Lung microvascular endothelial cell (primary cell): ENCODE measurements at places on chromosomes 3 and 15. TPM values are rescaled to one million over a fixed set of nuclear protein-coding genes. Genes with fewer than 3 reads are reported as not detected.

Gene KLHL40
- total RNA-seq, result not detected in 2 replicates

Gene C15orf62
- total RNA-seq, result 0.22 and 0.40 TPM in 2 replicates

Gene TEX55
- not detected in 2 replicates for total RNA-seq

DNA sequence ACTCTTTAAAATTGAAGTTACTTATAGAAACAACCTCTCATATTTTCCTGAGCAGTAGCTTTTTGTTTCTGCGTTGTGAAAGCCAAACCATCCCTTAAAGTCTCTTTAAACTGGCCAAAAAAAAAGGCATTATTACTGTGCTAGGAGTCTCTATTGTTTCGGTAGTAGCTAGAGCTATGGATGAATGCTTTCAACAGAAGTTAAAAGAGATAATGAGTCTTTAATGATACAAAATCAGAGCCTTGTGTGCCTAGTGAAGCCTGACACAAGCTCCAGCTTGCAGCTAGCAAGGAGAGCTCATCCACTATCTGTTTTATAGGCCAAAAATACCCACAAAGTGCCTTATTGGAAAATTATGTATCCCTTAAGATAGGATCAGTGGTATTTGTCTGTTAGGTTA lies 360.4 kb upstream of the CDIN1 start:
- no peak for DNase-seq

DNA sequence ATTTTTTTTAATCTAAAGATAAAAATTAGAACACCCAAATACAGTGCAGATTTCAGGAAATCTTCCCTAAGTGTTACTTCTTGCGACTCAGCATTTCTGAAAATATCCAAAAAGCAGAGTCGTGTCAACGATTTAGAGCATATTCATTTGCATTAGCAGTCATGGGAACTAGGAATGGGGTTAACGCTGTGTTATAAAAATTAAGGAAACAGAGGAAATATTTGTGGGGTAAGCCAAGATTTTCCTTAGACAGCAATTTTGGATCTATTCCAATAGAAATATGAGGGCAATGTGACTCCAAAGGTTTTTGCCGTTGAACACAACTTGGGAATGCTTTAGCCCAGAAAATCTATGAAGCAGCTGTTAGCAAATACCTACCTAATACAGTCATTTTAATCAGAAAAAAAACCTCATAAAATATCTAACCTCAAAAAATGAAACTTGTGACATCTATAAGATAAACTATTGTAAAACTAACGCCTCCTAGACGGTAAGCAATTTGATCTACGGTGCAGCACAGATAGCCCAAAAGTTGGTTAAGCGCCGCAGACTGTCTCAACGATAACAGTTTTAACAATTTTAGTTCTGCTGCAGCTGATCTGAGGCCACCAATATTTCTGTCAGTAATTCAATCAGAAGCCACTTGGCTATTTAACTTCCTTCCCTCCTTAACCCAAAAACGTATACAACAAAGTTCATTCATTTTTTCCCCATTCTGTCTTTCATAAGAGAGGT lies 5.8 kb upstream of the ATP11B start:
- peak; percentile 77 for DNase-seq

- peak; percentile 36 for DNase-seq
Observed at GRCh38 chr15:93028632-93029213, 60.3 kb downstream of the RGMA start.

DNA sequence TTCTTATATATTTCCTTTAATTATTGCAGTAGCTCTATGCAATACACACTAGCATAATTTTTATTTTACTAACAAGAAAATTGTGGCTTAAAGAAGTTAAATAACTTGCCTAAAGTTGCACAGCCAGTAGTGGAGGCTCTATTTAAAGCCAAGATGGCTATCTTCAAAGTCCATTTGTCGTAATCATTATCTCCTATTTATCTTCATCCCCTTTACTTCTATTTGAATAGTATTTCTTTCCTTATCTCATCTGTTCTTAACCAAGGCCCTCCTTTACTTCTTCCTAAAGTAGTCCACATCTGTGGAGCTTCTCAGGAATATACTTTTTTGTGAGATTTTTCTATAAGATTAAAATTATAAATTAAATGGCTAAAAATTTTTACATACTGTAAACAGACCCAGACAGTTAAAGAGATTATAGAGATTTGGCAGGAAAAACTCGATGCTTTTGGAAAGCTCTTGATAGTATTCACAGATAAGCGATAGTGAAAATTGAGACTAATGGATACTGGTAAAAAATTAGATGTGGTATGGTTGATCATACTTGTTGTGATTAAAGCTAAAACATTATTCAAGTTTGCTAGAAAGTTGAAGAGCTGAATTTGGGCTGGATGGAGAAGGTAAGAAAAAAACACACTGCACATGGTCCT lies 129.2 kb downstream of the ZNF609 start:
- DNase-seq, result no peak

GRCh38 chr3:123448536-123449101 lies at the start of gene ADCY5:
ADCY5 (minus strand) TSS chr3:123449090; CDS start chr3:123448545, 545 bp downstream.
- peak; percentile 17 for DNase-seq

DNA sequence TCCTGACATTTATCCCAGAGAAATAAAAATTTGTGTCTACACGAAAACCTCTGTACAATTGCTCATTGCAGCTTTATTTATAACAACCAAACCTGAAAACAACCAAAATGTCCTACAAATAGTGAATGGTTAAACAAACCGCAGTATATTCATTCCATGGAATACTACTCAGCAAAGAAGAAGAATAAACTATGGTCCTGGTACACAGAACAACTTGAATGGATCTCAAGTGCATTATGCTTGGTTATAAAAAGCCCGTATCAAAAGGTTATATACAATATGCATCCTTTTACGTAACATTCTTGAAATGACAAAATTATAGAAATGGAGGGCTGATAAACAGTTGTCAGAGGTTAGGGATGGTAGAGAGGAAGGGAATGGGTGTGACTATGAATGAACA lies 3.7 kb downstream of the SEC22C start:
- DNase-seq, result no peak

- peak; percentile 6 for DNase-seq
Observed at GRCh38 chr3:160038862-160039562, 50.4 kb downstream of the IL12A start.

DNA sequence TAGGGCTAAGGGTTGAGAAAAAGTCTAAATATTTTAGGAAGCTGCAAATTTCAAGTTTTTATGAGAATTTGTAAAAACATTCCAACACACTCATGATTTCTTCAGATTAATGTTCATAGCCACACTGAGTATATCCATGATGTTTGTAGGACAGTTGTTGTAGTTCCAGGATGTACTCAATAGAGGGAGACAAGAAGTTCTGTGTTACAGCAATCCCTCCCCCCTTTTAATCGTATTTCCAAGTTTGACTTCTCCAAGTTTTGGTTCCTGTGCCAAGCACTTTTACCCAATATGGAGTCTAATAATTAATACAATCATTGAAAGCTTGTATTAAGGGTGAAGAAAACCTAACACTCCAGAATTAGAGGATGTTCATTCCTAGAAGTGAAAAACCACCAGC lies 143.4 kb downstream of the FEZF2 start:
- DNase-seq, result peak; percentile 11

DNA sequence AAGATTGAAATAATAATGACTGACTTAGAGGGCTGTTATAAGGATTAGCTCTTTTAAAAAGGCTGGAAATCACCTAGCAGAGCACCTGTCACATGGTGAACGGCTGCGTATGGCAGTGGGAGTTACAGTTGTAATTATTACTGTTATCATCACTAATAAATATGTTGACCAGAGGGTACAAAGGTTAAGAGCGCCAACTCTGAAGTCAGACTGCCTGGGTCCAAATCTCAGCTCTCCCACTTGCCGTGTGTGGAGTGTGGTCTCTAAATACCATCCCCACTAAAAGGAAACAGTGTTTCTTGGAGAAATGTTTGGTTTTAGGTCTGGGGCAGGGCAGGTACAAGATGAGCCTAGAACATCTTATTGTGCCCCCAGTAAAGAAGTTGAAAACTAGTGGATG lies 6.0 kb upstream of the RAD18 start:
- DNase-seq, result no peak

- DNase-seq, result peak; percentile 69
Observed at GRCh38 chr15:77024273-77025082, 29.6 kb downstream of the PSTPIP1 start.

GRCh38 chr3:127671523-127672428 lies 976 bp upstream of the ABTB1 start:
- DNase-seq, result no peak

- DNase-seq, result no peak
Observed at GRCh38 chr15:66593219-66593780, 27.5 kb upstream of the LCTL start.

- DNase-seq, result peak; percentile 29
Observed at GRCh38 chr3:13009132-13009945, 63.9 kb downstream of the IQSEC1 start.

DNA sequence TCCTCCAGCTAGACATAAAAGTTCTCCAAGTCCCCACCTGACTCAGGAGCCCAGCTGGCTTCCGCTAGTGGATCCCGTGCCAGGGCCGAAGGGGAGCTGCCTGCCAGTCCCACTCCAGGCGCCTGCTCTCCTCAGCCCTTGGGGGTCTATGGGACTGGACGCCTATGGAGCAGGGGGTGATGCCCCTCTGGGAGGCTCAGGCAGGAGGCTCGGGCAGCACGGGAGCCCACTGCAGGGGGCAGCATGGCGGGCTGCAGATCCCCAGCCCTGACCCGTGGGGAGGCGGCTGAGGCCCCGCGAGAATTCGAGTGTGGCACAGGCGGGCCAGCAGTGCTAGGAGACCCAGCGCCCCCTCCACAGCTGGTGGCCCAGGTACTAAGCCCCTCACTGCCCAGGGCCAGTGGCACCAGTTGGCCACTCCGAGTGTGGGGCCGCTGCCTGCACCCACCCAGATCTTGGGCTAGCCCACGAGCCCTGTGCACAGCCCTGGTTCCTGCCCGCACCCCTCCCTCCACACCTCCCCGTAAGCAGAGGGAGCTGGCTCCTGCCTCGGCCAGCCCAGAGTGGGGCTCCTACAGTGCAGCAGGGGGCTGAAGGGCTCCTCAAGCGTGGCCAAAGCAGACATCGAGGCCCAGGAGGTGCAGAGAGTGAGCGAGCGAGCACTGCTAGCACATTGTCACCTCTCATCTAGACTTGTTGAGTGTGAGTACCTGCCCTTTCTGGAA lies 221.3 kb upstream of the NSMCE3 start:
- no peak for DNase-seq

- DNase-seq, result no peak
Observed at GRCh38 chr15:73362900-73363299, 5.9 kb downstream of the HCN4 start.

DNA sequence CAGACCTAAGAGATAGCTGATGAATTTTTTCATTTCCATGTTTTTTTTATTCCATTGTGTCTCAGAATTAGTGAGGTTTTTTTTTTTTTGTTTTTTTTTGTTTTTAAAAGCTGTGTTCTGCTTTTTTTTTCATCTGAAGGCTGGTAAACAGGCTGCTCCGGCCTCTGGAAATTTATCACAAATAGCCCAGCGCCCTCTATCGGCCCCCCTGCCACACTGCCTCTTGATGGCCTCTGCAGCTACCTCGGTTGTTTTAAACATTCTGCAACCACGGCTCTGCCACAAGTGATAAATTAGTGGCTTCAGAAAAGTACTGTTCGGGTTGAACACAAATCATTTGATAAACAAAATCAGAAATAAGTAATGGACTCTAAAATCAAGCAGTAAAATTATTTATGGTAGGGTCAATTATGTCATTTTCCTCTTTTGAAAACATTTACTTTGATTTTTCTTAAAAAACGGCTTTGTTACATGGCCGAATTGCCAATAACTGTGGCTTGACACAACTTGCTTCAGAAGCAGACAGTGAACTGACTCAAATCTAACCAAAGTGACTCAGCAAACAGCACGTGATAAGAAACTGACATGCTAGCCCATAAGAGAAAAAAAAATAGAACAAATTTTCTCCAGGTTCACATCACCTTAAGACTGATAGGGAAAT lies 87.8 kb downstream of the RSL24D1 start:
- peak; percentile 66 for DNase-seq

GRCh38 chr3:70507486-70507885 lies 195.0 kb upstream of the MDFIC2 start:
- no peak for DNase-seq

DNA sequence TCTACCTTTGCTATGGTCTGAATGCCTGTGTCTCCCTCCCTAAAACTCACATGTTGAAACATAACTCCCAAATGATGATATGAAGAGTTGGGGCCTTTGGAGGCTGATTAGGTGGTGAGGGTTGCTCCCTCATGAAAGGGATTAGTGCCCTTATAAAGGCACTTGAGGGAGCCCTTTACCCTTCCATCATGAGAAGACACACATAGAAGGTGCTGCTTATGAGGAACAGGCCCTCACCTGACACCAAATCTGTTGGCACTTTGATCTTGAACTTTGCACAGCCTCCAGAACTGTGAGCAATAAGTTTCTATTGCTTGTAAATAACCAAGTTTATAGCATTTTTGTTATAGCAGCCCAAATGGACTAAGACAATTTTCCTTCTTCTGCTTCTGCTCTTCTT lies 76.2 kb upstream of the ADAMTS9 start:
- no peak for DNase-seq

DNA sequence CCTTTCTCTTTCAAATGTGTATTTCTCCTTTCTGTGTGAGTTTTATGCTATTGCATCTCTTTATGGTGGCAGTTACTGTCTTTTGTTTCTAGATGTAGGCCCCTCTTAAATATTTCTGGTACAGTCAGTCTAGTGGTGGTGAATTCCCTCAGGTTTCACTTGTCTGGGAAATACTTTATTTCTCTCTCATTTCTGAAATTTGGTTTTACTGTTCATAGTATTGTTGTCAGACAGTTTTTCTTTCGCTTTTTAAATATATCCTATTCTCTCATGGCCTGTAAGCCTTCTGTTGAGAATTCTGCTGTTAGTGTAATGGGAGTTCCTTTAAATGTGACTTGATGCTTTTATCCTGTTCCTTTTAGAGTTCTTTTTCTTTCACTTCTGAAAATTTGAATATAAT lies 874.0 kb downstream of the PLOD2 start:
- DNase-seq, result no peak

DNA sequence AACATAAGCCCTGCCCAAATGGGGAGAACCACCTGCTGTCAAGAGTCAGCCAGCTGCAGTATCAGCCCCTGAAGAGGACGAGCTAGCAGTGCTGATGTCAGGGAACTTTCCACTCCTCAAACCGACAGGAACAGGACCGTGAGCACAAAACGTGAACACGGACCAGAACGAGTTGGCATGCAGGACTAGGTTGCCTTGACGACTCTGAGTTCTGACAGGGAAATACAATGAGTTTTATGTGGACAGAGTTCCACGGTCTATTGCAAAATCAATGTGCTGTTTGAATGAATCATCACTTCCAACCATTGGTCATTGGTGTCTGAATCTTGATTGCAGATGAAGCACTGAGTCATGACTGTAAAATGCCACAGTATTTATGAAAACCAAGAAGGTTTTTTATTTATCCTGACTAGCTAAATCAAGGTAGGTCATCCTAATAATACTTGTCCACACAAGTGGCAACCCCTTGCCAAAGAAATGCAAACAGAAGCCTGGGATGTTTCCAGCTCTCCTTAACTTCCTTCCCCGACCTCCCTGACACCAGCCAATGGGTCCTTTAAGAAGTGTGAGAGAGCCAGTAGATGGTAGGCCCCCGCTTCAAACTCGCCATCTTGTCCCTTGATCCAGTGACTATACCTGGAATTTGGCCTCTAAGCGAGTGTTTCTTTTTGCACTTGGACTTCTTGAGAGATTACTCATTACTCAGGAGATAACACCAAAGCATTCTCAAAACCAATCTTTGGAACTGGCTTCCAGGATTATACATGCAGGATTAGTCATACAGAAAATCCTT lies 119.6 kb downstream of the ASB7 start:
- DNase-seq, result peak; percentile 99
